ENCODE measurements at places on chromosomes 11 and 22. TPM values are rescaled to one million over a fixed set of nuclear protein-coding genes. Genes with fewer than 3 reads are reported as not detected.

DNA sequence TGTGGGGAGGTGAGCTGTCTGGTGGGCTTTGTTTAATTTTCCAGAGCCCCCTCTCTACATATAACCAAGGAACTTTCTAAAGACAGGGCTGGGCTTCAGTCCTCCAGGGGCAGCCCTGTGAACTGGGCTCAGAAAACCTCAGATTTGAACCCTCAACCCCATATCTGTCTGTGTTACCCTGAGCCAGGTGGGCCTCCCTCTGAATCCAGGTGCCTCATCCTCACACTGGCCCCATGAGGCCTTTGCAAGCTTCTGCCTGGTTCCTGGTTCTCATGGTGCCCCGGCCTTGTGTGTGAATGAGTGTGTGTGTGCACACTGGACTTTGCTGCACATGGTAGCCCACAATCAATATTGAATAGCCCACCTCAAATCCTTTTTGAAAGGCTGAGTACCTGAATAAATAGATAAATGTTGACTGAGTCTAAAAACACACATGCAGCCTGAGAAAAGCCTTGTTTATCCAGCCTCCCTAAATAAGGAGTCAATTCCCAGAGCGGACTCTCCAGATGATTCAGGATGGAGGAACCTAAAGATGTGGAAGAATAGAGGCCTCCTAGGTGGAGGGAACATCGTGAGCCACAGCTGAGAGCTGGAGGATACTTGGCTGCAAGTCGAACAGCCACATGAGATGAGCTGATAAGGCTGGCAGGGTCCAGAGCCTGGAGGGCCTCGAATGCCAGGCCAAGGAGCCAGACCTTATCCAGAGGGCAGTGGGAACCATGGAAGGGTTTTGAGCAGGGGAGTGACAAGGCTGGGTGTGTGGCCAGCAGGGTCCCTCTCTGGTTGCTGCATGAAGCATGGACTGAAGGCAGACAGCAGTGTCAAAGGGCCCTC lies 28.1 kb upstream of the P2RY2 start:
- DNase-seq, result no peak

DNA sequence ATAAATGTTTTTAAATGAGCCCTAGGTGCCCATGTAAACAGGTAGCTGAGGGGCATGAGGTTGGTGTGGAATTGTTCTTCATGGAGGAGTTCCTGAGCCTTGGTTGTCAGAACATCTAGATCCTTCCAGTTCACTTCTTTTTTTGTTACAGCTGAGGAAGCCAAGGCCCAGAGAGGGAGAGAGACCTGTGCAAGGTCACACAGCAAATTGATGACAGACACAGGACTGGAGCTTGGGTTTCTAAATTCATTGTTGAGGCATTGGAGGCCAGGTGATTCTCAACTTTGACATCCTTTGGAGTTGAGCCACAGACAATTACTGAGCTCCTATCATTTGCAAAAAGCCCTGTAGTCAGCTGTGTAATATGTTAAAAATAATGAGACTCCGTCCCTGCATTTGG lies 73.1 kb upstream of the CRYBB3 start:
- no peak for DNase-seq

GRCh38 chr11:77191823-77192495 lies 63.9 kb downstream of the MYO7A start:
- DNase-seq, result no peak

DNA sequence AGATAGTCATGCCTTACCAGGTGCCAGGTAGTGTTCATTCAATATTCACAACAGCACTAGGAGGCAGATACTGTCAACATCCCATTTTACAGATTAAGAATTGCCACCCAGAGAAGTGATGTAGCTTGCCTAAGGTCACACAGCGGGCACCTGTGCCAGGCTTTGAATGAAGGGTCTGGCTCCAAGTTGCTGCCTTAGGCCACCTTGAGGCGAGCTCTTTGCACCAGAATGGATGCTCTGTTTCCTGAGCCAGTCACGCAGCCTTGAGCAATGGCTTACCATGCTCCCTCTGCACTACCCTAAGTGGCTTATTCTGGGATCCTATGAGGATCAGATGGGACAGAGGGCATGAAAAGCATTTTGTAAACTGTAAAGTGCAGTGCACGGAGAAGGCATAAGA lies 25.1 kb upstream of the TIMP3 start:
- no peak for DNase-seq

CRYBA4 gene
- not detected for total RNA-seq

DNA sequence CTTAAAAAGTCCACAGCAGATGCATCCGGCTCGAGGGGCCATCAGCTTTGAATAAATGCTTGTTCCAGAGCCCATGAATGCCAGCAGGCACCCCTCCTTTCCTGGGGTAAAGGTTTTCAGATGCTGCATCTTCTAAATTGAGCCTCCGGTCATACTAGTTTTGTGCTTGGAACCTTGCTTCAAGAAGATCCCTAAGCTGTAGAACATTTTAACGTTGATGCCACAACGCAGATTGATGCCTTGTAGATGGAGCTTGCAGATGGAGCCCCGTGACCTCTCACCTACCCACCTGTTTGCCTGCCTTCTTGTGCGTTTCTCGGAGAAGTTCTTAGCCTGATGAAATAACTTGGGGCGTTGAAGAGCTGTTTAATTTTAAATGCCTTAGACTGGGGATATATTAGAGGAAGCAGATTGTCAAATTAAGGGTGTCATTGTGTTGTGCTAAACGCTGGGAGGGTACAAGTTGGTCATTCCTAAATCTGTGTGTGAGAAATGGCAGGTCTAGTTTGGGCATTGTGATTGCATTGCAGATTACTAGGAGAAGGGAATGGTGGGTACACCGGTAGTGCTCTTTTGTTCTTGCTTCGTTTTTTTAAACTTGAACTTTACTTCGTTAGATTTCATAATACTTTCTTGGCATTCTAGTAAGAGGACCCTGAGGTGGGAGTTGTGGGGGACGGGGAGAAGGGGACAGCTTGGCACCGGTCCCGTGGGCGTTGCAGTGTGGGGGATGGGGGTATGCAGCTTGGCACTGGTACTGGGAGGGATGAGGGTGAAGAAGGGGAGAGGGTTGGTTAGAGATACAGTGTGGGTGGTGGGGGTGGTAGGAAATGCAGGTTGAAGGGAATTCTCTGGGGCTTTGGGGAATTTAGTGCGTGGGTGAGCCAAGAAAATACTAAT lies 1.9 kb downstream of the NEAT1 start:
- no peak for DNase-seq

- DNase-seq, result no peak
These were observed 123.6 kb downstream of the ABTB2 start for GRCh38 chr11:34234086-34234740.

IGLL1 gene
- total RNA-seq, result not detected

MRGPRX3 gene
- not detected for total RNA-seq

FOLR3 gene
- total RNA-seq, result not detected

DNA sequence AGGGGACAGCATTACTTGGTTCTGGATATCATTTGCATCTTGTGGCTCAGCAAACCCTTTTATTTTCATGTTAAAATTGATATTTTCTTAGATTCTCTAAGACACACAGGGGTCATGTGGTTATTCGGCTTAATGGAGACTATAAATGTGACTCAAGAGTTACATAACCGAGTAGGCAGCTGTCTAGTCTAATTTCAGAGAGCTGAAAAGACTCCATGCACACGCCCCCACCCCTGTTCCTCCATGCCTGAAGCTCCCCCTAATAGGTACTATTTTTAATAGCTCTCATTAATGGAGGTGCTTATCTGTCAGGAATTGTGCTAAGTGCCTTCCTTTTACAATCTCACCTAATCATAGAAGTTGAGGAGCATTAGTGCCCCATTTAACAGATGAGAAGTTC lies 189.2 kb upstream of the ARHGAP20 start:
- no peak for DNase-seq

DNA sequence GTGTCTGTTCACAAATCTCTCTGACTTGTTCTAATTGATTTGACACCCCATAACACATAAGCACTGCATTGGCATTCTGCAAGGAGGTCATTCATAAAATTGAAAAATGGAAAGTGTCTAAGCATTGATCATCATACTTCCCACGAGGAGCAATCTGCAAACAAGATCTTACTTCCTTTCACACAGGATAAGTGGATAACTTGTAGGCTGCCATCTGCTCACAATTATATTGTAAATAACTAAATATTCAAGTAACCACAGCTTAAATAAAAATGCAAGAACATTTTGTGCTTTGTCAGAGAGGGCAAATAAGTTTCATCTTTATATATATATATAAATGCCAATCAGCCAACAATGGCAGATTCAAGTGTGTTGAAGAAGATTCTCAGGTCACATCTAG lies 264.8 kb upstream of the ZC3H12C start:
- DNase-seq, result no peak

DNA sequence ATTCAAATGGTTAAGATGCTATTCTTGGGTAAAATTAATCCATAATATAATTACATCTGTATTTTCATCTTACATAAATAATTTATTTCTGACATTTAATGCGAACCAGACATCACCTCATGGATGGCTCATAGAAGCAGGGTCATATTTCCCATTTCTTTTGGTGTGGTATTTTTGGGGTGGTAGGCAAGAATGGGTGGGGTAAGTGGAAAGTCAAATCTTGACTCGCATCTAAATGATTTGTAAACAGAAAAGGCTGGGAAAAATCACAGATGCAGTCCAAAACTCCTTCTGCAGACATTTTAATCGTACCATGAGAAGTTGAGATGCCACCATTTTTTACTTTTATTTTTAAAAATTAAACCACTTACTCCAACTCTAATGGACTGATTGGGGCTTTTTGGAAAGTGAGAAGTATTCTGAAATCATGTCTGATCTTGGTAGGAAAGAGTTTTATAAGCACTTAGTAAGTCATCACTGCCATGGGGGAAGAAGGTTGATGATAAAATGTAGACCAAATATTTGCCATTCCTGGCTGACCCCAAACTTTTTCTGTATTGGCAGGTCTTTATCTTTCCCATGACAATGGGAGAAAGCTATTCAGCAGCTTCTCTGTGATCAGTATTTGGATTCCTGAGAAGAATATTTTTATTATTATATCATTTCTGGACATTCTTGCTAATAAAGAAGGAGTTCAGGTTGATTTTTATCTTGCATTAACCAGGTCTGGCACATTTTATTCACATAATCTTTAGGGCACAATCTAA lies 47.2 kb upstream of the BLID start:
- no peak for DNase-seq

- no peak for DNase-seq
These were observed 428.5 kb downstream of the FAM181B start for GRCh38 chr11:82305123-82305522.

DNA sequence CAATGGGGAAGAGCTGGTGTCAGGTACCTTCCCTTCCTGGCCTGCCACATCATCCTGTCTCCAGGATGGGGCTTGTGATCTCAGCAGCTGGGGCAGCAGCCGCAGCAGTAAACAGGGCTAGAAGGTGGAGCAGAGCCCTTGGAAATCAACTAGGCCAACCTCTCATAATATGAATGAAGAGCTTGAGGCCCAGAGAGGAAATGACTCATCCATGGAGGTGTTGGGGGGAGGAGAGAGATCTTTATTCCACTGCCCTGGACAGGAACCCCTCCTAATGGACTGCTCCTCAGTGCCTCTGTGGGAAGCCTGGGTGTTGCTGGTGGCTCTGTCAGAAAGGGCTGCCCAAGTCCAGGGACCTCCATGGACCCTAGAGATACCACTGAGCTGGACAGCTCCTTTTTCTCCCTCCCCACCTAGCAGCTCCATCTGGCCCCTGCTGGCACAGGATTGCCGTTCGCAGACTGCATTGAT lies 111.8 kb downstream of the OSBP2 start:
- DNase-seq, result no peak

GRCh38 chr11:68936676-68937620 lies 33.3 kb downstream of the IGHMBP2 start:
- no peak for DNase-seq

PGA5 gene
- not detected for total RNA-seq

CCDC73 gene
- not detected for total RNA-seq
